CD4-positive, alpha-beta T cell treated with Interleukin-21 for 1 hour (primary cell): ENCODE measurements at places on chromosomes 4 and X.

DNA sequence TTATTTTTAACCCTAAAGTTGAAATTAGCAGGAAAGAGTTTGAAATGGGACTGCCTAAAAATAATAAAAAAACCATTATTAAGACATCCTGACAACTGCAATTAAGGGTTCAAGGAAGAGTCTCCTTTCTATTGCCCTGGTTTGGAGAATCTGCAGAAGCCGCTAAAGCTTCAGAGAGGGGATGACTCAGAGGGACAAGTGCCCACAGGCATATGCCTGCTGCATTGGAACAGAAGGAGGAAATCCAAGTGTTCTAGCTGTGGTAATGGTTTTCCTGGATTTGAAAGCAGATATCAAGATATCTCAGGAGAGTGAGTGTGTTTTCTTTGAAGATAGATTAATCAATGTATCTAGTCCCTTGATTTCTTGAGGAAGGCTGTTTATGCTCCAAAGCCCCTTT is 235.1 kb upstream of the TAPT1 start:
- DNase-seq, result no peak

- no peak for DNase-seq
Measured at GRCh38 chrX:112380541-112381278, 298.1 kb upstream of the TRPC5 start.

GRCh38 chr4:124936427-124936826 is 223.9 kb upstream of the ANKRD50 start:
- no peak for DNase-seq

- DNase-seq, result no peak
Measured at GRCh38 chr4:4418676-4419390, 31.9 kb downstream of the NSG1 start.

DNA sequence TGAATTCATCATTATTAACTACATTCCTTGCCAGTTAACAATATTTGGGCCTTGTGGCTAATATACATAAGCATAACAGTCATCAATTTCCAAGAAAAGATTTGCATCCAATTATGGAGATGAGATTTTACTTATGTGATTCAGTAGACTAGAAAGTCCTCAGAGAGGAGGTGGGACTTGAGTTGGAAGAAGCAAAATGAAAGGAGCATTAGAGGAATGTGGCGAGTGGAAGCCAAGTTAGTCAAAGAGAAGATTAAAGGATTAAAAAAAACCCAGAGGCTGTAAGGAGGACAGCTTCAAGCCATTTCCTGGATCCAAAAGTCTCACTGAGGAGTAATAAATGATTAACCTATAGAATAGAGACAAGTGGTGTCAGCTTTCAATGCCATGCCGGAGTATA is 1099.4 kb upstream of the IGFBP7 start:
- no peak for DNase-seq
